ENCODE measurements at places on chromosomes 4 and X.

DNA sequence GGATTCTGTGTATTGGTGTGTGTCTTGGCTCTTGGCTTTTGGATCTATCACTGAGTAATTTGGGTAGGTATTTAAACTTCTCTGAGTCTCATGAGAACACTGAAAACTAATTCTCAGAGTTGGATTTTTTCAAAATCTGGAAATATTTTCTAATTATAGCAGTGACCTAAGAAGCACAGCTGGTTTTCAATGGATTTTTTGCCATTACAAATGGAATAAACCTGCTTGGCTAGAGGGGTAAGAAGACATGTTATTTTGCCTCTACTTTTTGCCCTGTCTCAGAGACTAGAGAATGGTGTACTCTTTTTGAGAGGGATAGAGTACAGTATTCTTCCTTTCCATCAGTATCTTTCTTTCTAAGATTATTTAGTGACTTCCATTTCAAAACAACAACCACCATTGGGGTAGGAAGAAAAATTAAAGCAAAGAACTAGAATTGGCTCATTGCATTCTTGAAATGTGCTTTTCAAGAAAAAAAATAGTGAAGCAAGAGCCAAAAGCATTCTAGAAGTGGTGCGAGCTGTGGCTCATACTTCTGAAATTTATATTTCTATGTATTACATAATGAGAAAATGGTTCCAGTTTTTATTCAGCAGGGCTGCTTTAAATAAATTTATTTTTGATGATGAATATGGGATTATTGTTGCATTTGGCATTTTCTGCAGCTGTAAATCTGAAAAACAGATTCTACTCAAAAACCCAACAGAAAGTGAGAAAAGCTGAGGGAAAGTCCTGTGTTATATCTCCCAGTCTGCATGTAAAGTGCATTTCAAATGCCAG is 850.2 kb upstream of the SLIT2 start:
- no peak for DNase-seq

GRCh38 chr4:13981499-13981898 is 354.0 kb upstream of the BOD1L1 start:
- DNase-seq: no peak

- no peak for DNase-seq
Observed at GRCh38 chrX:6599230-6599860, 64.4 kb upstream of the VCX3A start.

- DNase-seq: peak; percentile 32
Observed at GRCh38 chr4:6909970-6910339, 329 bp downstream of the TBC1D14 start.

GRCh38 chr4:162241857-162242256 is 78.1 kb upstream of the FSTL5 start:
- DNase-seq: no peak

- DNase-seq: no peak
Observed at GRCh38 chr4:123833171-123833643, 436.6 kb downstream of the SPRY1 start.
